ENCODE measurements at places on chromosomes 16 and 17.

GRCh38 chr16:49282690-49283375 lies 1.2 kb upstream of the CBLN1 start:
- DNase-seq, result no peak

- DNase-seq, result no peak
Observed at GRCh38 chr17:49814781-49815529, 26.5 kb downstream of the KAT7 start.

GRCh38 chr16:35735403-35736251 lies 2276.2 kb downstream of the TP53TG3F start:
- DNase-seq, result no peak

DNA sequence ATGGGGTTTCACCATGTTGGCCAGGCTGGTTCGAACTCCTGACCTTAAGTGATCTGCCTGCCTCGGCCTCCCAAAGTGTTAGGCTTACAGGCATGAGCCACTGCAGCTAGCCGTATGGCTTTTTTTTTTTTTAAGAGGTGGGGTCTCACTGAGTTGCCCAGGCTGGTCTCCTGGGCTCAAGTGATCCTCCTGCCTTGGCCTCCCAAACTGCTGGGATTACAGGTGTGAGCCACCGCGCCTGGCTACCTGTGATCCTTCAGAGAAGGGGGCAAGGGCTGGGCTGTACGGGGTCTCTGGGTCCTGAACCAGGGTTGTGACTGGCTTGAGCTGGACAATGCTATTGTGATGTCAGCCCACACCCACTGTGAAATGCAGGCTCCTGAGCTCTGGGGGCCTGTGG lies at the start of gene RNF151:
TSS of gene RNF151 (plus strand) at position 397 of the 400 bp plus-strand sequence. CDS start 26 bp downstream, outside the sequence.
- no peak for DNase-seq

- DNase-seq, result no peak
Observed at GRCh38 chr16:8645831-8646230, 24.3 kb downstream of the METTL22 start.

DNA sequence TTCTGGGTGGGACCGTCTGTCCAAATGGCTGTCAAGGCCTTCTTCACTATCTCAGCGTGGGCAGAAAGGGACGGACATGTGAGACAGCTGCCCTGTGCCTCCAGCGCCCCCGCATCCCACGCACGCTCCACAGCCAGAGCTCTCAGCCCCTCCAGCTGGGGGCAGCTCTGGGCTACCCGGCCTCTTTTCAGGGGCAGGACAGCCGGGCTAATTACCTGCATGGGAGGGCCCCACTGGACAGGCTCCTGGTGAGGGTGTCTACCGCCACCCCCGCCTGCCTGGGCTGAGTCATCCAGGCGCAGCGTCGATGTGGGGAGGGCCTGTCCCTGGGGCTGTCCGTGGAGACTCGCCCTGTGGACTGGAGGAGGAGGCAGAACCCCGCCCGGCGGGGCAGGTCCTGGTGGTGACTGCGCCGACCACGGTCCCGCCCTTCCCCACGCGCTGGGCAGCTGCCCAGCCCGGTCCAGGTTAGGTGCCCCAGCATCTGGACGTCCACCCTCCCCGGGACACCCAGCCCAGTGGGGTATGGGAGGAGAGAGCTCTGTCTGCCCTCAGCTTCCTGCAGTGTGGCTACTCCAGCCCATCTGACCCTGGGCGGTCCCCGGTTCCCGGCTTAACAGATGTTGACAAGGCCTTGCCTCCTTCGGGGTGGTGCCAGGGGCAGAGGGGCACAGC lies 5.9 kb upstream of the METRNL start:
- DNase-seq, result no peak

- DNase-seq, result no peak
Observed at GRCh38 chr17:10178506-10178991, 19.9 kb downstream of the GAS7 start.

GRCh38 chr17:6641247-6641863 lies 495 bp downstream of the TXNDC17 start:
- no peak for DNase-seq

DNA sequence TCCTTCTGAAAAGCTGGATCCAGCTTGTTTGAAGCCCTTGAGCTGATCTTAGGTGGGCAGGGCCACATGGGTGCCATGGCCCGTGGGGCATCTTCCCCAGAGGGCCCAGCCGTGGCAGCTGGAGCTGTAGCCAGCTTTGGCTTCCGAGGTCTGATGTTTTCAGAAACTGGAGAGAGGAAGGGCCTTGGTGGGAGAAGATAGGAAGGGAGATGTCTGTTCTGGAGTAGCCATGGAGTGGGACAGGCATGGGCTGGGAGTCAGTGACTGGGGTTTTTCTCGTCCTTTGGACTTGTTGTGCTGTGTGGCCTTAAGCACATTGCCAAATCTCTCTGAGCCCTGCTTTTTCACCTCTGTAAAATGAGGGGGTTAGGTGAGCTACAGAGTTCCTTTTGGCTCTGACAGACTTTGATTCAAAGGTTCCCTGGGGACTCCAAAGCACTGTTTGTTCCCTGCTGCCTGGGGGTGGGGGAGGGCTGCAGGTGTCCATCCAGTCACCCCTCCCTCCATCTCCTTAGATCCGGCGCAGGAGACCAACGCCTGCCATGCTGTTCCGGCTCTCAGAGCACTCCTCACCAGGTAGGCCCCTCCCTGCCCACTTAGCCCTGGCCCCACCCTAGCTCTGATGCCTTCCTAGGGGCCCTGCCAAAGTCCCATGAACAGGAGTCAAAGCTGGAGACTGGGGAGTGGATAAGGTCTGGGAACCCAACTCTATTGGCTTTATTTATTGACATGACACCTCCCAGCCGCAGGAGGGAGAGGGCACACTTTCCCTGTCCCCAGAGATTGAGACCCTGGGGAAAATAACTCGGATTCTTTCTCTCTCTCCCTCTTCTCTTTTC lies 2.1 kb downstream of the PPP1R1B start:
- DNase-seq, result no peak

GRCh38 chr16:12027558-12028287 lies 51.2 kb downstream of the SNX29 start:
- no peak for DNase-seq

DNA sequence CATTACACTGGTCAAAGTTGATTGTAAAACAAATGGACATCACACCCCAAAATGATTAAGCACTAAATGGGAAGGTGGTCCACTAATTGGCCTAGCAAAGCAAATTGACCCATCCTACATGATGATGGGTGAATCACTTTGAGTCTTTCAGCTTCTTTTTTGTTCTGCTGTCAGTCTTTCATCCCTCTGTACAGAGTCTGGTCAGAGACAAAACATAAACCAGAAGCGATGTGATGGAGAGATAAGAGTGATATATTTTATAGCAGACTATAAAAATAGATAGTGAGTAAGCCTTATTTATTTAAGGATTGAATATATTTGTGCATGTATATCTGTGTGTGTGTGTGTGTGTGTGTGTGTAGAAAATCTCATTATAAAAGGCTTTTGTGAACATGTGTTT lies 618.4 kb upstream of the SOX9 start:
- DNase-seq, result no peak

- no peak for DNase-seq
Observed at GRCh38 chr17:78997881-78998280, 11.7 kb downstream of the CANT1 start.

DNA sequence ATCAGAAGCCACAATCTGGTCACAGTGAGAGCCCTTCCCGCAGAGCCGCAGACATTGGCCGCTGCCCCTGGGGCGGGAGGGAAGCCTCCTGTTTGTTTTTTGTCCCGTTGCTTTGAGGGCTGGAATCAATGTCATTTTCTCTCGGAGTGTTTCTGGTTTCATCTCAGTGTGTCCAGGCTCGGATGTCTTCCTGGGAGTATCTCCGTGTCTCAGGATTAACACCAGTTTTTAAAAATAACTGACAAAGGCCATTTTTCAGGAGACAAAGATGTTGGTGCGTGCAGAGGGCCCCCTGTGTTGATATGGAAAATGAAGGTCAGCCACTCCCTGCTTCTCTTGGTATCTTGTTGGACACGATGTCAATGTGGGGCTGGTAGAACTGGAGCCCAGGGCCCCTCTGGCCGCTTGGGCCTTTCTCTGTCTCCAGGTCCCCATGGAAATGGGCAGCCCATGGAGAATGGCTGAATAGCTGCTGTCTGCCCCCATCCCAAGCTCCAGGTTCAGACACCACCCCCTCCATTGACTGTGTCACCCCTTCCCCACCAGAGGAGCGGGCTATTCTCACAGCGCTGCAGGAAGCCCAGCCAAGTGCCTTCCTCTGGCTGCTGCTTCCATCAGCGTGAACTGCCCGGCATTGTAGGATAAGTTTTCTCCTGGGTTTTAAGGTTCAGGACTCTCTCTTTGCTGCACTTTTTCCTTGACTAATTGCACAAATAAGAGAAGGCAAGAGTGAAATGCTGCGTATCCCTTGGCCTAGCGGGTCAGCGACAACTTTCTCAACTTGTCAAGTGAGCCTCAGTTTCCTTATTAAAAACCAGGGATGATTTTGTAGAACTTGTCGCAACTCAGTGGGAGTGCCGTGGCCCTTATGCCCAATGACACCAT lies 72.2 kb upstream of the METTL9 start:
- no peak for DNase-seq

GRCh38 chr17:1878419-1879121 lies 48.8 kb downstream of the RPA1 start:
- no peak for DNase-seq

- no peak for DNase-seq
Observed at GRCh38 chr16:8656376-8656775, 18.0 kb upstream of the ABAT start.

DNA sequence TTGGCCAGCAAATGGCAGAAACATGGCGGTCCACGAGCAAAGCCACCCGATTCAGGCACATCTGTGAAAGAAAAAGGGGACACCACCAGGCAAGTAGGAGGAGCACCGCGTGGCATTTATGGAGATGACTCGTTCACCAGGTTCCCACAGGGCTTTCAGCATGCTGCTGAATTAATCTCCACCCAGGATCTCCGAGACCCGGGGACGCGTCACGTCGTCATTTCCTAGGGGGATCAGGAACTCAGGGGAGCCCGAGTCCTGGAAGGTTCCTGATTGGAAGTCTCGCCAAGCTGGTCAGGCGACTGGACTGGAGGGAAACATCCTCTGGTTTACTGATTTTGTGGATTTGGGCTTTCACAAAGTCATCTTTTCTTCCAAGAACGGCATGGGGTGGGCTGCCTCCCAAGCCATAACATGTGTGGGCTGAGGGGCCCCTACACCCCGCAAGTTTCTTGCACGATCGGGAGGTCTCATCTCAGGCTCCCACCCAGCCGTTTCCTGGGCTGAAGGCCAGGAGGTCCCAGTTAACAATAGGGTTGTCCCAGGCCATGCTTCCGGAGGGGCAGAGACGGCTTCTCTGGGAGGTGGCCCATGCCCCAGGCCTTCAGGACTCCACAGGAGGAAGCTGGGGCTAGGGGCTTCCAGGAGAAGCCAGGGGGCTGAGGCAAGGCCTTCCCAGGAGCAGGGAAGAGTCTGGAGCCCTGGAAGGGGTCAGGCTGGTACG lies 645 bp downstream of the DNAH17 start:
- DNase-seq, result no peak

DNA sequence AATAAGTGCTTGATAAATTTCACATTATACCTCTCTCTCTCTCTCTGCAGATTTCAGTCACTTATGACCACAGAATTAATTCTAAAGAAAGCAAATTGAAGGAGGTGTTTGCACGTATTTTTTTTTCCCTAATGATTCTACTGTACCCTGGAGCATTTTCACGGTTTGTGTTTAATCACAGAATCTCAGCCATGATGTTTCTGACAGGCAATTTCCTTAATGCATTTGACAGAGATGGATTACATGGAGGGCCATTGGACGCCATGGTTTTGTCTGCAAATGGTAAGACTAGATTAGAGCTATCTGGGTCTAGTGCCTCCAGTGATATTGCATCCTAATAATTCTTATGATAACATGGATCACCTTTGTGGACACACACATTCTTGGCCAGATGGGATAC lies 147.5 kb upstream of the RBFOX1 start:
- no peak for DNase-seq

GRCh38 chr16:69618307-69618706 lies 52.5 kb downstream of the NFAT5 start:
- DNase-seq, result no peak

DNA sequence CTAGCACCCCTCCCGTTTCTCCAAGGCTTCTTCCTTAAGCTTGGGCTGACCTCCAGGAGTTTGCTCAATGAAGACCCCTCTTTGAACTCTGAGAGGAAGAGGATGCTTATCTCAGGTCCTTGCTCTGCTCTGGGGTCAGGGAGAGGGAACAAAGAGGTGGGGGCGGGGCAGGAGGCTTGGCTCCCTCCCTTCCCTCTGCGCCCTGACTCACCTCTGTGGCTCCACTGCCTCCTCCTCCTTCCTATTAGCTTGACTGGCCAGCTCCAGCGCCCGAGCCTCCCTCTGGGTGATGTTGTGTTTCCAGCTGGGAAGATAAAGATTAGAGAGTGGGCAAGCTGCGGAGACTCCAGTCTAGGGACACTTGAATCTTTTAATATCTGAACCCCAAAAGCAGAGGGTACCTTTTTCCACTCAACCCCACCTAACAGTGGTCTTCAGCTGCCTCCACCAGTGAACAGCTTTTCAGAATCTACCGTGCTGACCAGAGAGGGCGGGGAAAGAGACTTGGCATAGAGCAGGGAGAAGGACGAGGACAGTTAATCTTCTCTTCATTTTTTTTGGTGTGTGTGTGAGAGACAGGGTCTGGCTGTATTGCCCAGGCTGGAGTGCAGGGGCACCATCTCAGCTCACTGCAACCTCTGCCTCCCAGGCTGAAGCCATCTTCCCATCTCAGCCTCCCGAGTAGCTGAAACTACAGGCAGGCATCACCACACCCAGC lies 6.7 kb downstream of the GIP start:
- no peak for DNase-seq

GRCh38 chr16:65671071-65671470 lies 549.2 kb upstream of the CDH11 start:
- DNase-seq, result no peak

- DNase-seq, result no peak
Observed at GRCh38 chr16:79801646-79802045, 201.1 kb upstream of the MAF start.

- DNase-seq, result no peak
Observed at GRCh38 chr17:41013606-41014005, 4.7 kb upstream of the KRTAP3-1 start.

- DNase-seq, result no peak
Observed at GRCh38 chr16:82603784-82604411, 22.9 kb upstream of the CDH13 start.

DNA sequence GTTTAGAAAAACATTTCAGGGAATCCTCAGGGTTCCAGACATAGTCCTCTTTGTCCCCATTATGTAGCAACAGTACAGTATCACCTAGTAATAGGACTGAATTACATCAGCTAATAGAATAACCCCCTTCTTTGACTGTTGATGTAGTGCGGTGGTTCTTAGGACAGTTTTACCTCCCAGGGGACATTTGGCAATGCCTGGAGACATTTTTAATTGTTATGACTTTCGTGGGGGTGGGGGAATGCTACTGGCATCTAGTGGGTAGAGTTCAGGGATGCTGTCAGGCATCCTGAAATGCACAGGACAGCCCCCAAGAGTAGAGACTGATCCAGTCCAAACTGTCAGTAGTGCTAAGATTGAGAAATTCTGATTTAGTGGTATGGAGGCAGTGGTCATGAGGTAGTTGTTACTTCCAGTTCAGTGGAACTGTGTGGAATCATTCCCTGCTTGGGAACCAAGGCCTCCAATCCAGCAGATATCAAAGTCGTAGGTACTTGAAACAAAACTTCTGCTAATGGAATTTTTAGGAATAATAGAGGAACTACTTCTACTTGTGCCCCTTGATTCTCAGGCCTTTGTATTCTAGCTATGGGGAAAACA lies 20.3 kb downstream of the NF1 start:
- no peak for DNase-seq

- DNase-seq, result no peak
Observed at GRCh38 chr17:27747462-27748359, 52.6 kb downstream of the NOS2 start.

- no peak for DNase-seq
Observed at GRCh38 chr17:33028778-33029177, 37.1 kb downstream of the SPACA3 start.
